BE2C (cell line): ENCODE measurements at places on chromosomes 7 and 10.
A peak's percentile ranks its signal among the peaks of the same experiment; 100 is the strongest.

GRCh38 chr10:71241114-71241829 lies 28.9 kb downstream of the UNC5B start:
- peak; percentile 89 for DNase-seq

- DNase-seq: no peak
Measured at GRCh38 chr10:97729014-97729413, 7.9 kb upstream of the ZFYVE27 start.

- no peak for DNase-seq
Measured at GRCh38 chr10:71132321-71132810, 80.0 kb upstream of the UNC5B start.

DNA sequence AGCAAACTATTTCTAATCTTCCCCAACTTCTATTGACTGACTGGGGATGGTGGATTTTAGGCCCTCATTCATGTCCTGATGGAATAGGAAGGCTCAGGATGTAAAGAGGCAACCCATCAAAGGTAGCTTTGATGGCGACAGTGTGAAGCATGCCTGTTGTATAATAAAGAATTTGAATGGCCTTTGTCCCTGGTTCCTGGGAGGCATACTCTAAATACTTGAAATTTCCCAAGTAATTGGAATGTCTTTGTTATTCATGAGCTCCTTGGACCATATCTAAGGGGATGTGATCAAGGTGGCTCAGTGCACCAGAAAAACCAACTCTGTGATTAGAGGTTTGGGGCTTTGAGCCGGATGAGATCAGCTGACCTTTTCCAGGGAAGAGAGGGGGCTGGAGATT lies 264.5 kb upstream of the NEBL start:
- no peak for DNase-seq

DNA sequence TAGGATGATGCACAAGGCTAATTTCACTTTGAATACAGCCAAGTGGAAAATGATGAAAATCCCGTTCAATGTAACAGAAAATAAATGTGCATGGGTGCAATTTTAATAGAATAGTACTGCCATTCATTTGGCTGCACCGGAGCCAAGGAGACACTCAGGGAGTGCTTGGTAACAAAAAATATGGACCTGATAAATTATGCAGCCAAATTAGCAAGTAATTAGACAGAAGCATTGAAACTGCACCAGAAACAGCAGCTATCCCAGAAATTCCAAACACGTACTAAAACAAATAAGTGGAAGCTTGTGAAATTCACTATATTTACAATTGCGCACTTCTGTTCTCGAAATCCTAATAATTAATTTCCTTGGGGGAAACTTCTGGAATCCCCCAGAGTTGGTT lies 31.5 kb downstream of the ST8SIA6 start:
- no peak for DNase-seq

- no peak for DNase-seq
Measured at GRCh38 chr10:71684356-71685173, 35.0 kb downstream of the C10orf105 start.

DNA sequence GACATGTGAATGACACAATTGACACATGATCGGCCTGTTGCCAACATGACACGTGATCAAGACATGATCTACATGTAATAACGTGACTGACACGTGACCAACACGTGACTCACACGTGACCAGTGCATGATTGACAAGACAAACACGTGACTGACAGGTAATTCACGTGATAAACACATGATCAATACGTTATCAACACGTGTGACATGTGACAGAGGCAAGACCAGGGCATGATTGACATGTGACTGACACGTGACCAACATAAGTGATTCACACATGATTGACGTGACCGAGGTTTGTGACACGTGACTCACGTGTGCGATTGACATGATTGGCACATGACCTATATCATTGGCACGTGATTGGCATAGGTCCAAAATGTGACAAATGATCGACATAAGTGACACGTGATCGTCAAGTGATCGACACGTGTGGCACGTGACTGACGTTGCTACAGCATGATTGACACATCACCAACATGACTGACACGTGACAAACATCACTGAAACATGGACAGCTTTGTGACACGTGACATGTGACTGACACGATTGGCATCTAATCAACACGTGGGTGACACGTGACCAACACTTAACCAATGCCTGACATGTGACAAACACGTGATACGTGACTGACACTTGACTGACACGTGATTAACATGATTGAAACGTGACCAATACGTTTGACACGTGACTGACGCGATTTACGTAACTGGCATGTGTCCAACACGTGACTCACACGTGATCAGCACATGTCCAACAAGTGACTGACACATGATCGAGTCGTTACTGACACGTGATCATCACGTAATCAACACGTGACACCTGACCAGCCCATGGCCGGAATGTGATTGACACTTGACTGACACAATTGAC lies 23.0 kb downstream of the CRPPA start:
- no peak for DNase-seq

DNA sequence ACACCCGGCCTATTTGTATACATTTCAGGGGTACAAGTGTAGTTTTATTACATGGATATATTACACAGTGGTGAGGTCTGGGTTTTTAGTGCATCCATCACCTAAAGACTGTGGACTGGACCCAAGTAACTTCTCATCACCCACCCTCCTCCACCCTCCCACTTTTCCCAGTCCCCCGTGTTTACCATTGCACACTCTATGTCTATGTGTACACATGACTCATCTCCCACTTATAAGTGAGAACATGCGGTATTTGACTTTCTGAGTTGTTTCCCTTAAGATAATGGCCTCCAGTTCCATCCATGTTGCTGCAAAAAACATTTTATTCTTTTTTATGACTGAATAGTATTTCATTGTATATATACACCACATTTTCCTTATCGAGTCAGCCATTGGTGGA lies 98.9 kb upstream of the WAC start:
- no peak for DNase-seq

DNA sequence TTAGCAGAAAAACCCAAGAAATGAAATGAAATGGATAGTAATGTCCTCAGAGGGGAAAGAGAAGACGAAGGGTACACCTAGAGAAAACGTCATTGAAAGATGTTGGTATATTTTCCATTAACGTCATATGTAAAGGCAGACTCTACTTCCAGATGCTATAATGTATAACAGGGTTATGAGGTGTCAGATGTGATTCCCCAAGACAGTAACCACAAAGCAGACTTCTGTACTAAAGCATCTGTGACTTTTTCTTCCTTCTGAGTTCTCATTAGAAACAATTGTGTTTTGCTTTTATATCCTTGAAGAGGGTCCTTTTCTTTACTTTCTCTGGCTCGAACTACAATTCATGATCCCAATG lies 37.4 kb downstream of the LRRC72 start:
- no peak for DNase-seq

- DNase-seq: no peak
Measured at GRCh38 chr10:79201706-79202105, 132.9 kb downstream of the ZMIZ1 start.

GRCh38 chr7:73890555-73891147 lies 29.7 kb downstream of the TMEM270 start:
- no peak for DNase-seq

DNA sequence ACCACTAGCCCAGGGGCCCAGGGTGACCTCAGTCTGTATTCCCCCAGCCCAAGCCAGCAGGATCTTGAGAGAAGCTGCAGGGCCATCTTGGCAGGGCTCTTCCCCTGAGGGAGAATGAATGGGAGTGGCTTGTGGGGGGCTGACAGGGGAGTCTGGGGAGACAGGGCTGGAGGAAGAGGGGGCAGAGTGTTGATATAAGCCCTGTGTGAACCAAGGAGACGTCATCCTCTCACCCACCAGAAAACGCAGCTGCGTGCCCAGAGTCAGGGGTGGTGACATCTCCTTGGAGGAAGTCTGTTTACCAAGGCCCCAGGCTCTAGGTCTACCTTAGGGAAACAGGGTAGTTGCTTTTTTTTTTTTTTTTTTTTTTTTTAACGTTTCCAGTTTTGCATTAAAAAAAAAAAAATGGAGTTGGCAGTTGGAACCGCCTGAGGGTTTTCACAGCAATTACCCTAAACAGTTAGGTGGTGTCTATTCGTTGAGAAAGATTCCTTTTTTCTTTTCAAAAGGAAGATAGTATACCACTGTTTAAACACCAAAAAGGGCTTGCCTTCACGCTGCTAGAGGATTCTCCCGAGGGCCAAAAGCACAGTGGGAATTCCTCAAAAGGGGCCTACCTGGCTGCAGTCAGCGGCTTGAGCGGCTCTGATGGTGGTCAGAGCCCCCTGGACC lies 113.8 kb downstream of the PRPF18 start:
- no peak for DNase-seq

DNA sequence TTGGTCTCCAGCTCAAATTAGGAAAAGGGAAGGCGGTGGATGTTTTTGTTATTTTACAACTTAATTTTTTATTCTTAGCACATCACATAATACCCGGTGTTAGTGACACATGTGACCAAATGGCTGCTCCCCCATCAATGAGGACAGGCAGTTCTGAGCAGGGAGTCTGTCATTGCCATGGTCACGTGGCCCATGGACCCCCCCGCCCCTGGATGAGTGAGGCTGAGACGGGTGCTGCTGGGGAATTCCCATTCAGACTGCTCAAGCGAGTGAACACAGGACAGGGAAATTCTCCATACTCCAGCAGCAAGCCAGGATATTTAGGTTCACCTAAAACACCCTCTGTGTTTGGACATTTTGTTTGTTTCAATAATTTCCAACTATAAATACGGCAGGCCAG lies 34.7 kb upstream of the SLC35B4 start:
- DNase-seq: no peak

GRCh38 chr10:102335184-102335583 lies 60.3 kb upstream of the NFKB2 start:
- no peak for DNase-seq

- no peak for DNase-seq
Measured at GRCh38 chr7:155694851-155695250, 50.4 kb downstream of the RBM33 start.

DNA sequence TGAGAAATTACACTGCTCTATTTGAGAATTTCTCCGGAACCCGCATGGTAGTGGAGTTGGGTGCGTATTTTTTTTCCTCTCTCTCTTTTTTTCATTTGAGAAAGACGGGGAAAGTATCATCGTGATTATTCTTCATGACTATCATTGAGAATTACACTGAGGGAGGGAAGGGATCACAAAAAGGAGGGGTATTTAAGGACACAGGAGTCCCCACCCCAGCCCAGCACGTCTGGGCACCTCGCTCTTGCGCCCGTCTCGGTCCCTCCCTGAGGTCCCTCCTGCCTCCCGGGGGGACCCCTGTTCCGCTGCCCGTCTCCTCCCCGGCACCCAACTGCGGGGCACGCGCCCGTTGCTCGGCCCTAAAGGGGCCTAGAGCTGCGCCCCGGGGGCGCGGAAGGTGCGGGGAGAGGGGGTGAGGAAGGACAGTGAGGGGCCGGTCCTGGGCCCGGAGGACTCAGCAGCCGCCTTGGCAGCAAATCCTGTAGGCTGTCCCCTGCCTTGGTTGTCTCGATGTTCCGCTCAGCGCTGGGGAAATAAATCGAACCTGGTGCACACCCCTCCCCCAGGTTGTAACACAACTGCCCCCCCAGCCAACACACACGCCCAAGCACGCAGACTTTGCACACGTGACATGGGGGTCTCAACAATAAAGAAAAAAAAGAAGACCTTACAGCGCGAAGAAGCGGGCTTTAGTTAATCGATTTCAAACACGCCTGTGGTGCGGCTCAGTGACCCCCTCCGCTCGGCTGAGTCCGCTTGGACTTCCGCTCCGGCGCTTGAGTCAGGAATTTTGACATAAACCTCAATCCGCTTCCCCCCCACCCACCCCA lies 18.6 kb upstream of the GATA3 start:
- DNase-seq: no peak
